Fibroblast of skin of scalp (primary cell): ENCODE measurements at places on chromosomes 5 and 9.

DNA sequence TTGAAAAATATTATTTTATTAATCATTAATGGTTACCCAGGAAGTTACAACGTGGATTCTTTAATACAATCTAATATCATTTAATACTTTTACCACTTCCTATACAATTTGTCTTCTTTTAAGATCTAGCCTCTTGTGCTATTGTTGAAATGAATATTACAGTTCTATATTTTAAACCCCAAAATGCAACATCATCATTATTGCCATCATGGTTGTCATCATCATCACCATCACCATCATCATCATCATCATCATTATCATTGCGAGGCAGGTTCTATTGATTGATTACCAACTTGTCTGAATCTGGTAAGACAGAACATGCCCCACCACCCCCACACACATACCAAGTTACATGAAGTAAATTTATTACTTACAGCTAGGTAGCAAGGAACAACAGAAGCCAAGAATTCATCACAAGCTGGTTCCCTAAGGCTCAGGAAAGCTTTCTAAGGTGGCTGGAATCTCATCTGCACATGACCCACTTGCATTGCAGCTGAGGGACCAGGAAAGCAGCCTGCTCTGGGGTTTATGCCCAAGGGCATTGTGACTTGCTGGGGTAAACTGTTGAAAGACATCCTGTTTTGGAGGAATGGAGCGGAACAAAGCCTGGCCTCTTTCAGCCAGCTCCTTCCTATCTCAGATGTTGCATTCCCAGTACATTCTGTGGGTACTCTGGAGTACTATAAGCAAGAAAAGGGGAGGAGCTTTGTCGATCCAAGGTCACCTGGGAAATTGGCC is 418.1 kb downstream of the PRR16 start:
- DNase-seq: no peak

DNA sequence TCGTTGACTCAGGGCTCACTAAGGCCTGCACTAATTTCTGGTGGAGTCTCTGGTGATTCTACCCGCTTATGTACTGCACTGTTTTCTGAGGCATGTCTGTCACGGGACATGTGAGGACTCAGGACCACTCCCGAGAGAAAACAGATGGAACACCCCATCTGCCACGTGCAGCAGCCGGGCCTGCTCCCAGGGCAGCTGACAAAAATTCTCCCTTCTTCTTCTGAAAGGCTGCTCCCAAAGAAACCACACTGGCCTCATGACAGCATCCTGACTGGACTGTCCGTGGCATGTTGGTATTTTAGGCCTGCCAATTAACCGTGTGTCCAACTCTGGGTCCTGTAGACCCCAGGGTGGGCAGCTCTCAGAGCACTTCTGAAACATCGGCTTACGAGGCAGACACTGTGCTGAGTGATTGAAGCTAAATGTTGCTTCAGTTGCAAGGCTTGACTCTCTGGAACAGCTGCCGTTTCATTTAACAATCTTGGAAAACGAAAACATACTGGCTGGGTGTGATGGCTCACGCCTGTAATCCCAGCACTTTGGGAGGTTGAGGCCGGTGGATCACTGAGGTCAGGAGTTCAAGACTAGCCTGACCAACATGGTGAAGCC is 39.0 kb downstream of the FAM240B start:
- peak; percentile 28 for DNase-seq

DNA sequence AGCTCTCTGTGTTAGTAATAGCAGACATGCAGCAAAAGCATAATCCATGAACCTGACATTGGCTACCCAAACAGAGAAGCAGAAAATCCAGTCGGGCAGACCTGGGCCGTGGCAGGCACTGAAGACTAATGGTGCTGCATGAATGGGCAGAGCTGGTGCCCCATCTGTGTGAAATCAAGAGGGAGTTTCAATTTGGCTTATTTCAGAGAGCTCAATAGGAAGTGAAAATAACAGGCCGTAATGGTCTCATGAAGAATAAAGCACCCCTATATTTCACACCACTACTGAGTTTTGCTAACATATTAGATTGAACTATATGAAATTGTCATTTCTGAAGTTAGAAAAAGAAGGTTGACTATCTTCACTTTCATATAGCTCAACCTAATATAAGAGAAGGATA is 149.7 kb downstream of the ENC1 start:
- DNase-seq: no peak

DNA sequence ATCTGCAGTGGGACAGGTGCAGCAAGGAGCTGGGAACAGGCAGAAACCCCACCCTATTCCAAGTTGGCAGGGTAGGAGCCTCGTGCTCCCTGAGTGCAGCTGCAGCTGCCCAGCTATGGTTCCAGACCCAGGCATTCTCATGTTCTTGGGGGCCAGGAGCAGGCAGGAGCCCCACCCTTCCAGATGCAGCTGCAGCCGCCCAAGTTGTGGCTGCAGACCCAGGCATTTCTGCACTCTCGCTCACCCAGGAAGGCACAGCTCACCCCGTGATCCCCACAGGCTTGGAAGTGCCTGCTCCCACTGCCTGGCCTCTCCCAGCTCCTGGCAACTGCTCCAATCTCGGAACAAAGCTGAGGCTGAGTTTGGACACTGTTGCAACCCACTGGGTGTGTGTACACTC is 275.8 kb upstream of the ADRA1B start:
- DNase-seq: no peak

- DNase-seq: no peak
Observed at GRCh38 chr9:82385633-82386032, 397.1 kb downstream of the SPATA31D1 start.

DNA sequence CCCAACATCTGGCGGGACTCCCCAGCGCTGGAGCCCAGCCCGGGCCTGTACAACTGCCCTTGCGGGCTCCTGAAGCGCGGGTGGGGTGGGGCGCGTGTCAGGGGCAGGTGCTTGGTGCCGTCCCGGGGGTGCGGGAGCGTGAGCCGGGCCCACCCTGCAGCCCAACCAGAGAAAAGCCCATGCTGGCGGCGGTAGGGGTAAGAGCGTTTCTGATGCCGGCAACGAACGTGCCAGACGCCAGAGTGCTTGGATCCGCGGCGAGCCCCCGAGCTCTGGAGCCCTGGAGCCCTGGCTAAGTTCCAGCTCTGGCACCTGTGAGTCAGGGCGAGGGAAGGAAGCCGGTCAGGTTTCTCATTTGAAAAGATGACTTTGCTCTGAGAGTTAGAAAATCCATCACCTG is 58.0 kb downstream of the ZNF510 start:
- DNase-seq: no peak

GRCh38 chr5:132463811-132464155 is 26.8 kb downstream of the IRF1 start:
- no peak for DNase-seq

DNA sequence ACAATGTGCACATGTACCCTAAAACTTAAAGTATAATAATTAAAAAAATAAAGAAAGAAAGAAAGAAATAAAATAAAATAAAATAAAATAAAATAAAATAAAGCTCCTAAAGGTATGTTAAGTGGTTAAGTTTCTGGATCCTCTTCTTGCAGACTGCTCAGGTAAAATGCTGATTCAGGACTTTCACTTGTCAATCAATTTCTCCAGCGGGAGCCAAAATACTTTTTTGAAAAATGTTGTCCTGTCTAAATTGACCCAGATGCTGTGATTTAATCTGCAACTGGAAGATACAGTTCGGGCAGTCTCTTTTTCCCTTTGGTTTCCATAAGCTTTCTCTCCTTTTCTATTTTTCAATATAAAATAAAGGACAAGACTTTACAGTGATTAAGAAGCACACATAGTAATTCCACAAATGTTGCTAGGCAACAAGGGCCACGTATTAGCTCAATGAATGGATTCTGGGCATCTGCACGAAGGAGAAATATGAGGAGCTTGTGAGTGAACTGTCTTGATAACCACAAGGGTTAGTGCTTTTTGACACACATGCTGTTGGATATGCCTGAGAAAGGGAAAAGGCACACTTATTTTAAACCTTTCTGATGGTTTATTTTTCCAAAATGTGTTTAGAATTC is 38.6 kb downstream of the HTR4 start:
- no peak for DNase-seq

GRCh38 chr9:19119246-19119645 is 8.0 kb downstream of the PLIN2 start:
- no peak for DNase-seq

GRCh38 chr5:80231693-80232092 is 24.2 kb downstream of the SERINC5 start:
- DNase-seq: no peak

DNA sequence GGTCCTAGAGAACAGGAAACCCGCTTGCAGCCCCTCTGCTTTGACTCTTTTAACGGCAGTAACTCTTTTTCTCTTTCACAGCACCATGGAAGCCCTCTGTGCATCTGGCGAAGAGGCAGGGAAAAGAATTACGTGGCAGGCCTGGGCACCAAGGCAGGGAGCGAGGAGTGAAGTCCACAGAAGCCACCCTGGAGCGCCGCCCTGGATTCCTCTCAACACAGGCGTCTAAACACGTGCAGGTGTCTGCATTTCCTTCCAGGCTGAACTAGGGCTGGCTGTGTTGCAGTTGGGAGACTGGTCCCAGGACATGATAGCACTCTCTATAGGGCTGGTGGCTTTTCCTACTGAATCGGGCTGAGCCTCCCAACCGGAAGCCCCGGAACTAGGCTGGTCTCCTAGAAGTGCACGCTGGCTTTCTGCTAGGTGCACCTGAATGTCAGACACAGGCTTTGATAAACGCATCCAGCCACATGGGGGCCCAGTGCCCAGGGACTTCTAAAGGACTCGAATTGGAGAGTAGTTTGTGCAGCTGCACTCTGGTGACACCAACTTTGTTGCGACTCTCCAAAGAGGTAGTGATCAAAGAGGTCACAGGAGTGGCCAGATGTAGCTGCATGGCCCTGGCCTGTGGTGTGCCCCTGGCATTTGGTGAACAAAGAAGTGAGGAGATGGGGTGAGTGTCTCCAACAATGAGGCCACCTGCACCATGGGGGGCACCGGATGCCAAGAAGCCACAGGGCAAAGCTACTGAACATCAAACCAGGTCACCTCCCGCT is 54.5 kb downstream of the AK8 start:
- DNase-seq: no peak

DNA sequence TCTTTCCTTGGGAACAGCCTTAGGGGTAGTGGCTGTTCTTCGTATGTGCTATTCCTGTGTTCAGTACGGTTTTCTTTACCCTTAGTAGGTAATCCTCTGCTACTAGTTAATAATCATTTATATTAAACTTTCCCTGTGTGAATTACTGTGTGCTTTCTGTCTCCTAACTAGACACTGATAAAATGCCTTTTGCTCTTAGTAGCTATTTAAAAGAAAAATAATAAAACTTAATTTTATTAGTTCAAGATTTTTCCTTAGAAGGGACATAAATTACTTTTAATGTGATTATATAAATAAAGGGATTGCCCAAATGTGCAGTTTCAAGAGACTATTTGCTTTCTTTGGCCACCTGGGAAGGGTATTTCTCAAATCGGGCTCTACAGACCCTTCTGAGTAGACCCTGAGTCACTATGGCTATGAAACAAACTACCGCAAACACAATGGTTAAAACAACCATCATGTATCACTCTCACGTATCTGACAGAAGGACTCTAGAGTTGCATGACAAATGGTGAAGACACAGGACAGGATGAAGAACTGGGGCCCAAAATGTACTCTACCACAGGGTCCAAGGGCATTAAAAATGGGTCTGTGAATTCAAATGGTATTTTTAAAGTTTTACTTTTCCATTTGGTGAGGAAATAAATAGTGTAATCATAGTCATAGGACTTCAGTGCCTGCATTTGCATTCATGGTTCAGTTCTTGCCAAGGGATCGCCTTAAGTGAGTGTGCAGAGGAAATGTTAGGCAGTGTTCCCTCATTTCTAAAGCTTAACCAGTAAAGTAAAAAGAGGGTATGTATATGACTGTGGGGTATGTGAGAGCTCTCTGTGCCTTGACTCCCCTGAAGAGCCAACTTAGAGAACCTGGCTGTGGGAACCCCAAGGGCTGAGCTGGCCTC is 97.0 kb downstream of the TSSK1B start:
- no peak for DNase-seq

DNA sequence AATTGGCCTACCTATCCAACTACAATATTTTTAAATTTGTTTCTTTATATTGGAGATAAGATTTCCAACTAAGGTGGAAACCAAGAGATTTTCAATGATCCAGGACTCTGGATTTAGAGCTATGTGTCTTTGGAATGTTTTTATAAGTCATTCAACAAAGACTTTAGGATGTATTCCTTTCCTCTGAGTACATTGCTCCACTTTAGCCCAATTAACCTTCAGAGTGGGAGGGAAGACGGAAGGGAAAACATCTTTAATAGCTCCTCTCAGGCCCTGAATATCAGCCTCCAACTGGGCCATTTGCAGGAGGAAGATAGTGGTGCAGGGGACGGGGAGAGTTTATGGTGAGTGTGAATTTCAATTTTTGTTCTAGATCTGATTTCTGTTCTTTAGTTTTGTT is 239.2 kb downstream of the PIK3R1 start:
- peak; percentile 27 for DNase-seq

GRCh38 chr5:176394881-176395675 is 6.5 kb downstream of the HIGD2A start:
- DNase-seq: no peak

DNA sequence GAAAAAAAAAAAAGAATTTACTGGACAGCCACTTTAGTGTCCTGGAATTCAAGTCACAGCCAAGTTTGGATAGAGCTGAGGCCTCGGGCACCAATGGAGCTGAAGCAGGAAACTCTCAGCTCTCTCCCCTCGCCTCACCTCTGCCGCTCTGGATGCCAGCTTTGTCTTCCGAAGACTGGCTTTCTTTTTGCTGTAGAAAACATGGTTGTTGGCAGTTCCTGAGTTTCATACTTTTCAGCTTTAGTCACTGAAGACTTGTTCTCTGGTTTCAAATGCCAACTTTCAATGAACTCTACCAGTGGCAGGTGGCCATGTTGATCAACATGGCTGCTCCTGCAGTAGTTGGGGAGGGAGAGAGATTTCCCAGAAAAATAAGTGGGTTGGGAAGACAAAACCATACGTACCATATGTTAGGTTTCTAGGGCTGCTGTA is 142.2 kb downstream of the SNX18 start:
- no peak for DNase-seq

DNA sequence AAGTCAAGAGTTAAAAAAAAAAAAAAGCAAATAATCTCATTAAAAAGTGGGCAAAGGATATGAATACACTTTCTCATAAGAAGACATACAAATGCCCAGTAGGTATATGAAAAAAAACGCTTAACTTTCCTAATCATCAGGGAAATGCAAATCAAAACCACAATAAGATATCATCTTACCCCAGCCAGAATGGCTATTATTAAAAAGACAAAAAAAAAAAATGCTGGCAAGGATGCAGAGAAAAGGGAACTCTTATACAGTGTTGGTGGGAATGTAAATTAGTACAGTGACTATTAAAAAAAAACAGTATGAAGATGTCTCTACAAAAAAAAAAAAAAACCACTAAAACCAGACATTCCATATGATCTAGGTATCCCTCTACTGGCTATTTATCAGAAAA is 79.4 kb downstream of the LPAR1 start:
- DNase-seq: peak; percentile 30

- peak; percentile 48 for DNase-seq
Observed at GRCh38 chr5:15010936-15011335, 139.4 kb upstream of the ANKH start.

GRCh38 chr9:115837618-115838017 is 316.0 kb upstream of the PAPPA start:
- no peak for DNase-seq

GRCh38 chr5:36305571-36306326 is 4.0 kb upstream of the RANBP3L start:
- peak; percentile 55 for DNase-seq
